ENCODE measurements at places on chromosomes 6 and 20. TPM values are rescaled to one million over a fixed set of nuclear protein-coding genes. Genes with fewer than 3 reads are reported as not detected.

- DNase-seq = no peak
These were observed 1199.8 kb upstream of the MAP3K7 start for GRCh38 chr6:91786474-91787184.

DNA sequence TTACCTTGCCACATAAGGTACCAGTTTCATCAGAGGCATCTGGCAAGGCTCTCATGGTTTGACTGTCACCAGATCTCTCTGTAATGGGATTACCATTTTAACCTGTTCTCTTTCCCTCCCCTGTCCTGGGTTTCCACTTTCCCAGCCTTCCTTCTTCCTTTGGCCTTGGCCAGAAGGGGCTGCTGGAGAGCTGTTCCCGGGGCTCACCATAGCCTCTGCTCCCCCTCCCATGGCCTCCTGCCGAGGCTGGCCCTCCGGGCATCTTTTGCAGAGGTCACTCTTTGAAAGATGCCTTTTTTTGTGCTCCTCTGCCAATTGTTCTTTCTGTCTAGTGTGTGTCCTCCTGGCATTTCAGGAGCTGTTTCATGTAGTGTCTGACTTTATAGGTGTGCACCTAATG is 100.7 kb upstream of the SCP2D1 start:
- DNase-seq = no peak

- no peak for DNase-seq
These were observed 113.3 kb upstream of the ASF1A start for GRCh38 chr6:118780668-118781067.

- DNase-seq = no peak
These were observed 25.0 kb upstream of the STX16 start for GRCh38 chr20:58626051-58626450.

DNA sequence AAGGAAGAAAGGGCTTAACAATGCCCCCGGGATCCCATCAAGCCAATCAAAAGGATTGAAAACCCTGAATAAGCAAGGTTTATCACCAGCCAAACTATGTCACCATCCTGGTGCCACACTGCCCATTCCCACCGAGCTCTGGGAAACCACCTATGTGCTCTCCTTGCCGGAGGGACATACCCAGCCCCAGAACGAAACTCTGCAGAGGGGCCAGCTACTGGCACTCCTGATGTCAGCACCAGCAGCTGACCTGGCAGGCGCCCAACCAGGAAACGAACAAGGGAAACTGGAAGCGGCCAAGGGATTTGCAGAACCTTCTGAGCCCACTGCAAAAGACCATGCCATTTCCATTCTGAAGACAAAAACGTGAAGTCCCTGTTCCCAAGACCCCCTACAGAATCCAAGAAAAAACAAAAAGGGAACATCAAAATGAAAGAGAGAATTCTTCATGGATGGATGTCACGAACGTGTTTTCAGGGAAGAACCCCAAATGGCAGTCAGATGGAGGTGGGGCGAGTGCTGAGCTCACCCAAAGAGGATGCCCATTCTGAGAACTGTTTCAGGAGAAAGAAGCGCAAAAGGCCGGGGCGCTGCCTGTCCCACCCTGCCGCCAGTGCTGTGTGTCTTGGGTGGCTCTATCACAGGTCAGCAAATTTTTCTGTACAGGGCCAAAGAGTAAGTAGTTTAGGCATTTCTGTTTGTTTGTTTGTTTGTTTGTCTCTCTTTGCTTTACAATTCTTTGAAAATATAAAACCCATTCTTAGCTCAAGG is 305.2 kb downstream of the ESR1 start:
- DNase-seq = no peak

DNA sequence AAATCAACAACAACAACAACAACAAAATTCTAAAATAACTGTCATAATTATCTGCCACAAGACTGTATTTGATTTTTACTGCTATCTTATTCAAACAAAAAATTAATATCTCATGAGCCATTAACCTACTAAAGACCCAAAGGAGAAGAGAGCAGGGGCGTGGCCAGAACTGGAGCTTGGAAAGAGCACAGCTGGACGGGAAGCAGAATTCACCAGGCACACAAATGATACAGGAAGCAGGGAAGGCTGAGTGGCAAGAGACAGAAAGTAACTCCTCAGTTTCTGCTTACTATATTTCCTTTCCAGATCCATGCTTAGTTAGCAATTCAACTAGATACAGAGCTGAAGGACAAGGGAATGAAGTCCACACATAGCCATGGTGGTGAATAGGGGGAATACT is 54.4 kb downstream of the FKBP5 start:
- no peak for DNase-seq

Gene TMEM170B
- total RNA-seq = 0.57 TPM

GRCh38 chr20:20173254-20173653 is 120.9 kb downstream of the CFAP61 start:
- no peak for DNase-seq

- no peak for DNase-seq
These were observed 135.5 kb downstream of the GPX5 start for GRCh38 chr6:28661097-28661713.

DNA sequence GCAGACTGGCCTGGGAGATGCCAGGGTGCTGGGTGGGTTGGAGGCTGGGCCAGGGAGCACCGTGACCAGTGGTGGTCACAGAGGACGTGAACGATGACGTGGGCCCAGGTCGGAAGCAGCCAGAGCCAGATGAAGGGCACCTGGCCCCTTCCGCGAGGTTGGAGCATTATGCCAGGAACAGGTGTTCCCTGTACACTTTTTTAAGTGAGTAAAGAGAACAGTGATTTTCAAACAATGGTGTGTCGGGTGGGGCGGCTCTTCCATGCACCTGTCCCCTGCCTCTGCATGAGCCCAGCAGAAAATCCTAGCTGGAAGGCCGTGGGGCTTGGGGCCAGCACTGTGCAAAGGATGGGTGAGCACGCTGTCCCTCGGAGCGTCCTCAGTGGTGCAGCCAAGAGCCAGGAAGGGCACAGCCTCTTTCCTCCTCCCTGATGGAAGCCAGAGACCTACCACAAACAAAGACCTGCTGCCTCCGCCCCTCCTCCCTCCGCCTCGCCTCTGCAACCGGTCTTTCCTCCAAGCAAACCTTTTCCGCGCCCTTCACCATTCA is 350.5 kb downstream of the ZFAND3 start:
- no peak for DNase-seq

DNA sequence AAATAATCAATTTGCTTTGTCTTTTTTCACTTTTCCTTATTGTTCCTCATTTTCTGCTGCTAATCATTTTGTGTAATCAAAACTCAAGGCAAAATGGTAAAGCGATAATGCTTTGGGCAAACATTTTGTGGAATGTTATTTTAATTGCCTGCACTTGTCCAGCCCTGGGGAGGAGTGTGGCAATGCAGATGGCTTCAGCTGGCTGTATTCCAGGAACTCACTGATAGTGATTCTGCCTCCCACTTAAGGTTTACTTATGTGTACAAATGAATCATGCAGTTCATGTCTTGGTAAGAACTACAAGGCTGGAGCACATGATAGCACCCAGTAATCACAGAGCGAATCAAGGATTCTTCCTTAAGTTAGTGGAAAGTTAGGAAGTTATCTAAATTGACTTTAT is 107.8 kb downstream of the COL19A1 start:
- no peak for DNase-seq

Gene COQ3
- 17.4 TPM for total RNA-seq

Gene GRIK2
- not detected for total RNA-seq

- no peak for DNase-seq
These were observed 38.0 kb downstream of the SLC9A8 start for GRCh38 chr20:49850463-49851230.

Gene ZBTB24
- total RNA-seq = 6.9 TPM

DNA sequence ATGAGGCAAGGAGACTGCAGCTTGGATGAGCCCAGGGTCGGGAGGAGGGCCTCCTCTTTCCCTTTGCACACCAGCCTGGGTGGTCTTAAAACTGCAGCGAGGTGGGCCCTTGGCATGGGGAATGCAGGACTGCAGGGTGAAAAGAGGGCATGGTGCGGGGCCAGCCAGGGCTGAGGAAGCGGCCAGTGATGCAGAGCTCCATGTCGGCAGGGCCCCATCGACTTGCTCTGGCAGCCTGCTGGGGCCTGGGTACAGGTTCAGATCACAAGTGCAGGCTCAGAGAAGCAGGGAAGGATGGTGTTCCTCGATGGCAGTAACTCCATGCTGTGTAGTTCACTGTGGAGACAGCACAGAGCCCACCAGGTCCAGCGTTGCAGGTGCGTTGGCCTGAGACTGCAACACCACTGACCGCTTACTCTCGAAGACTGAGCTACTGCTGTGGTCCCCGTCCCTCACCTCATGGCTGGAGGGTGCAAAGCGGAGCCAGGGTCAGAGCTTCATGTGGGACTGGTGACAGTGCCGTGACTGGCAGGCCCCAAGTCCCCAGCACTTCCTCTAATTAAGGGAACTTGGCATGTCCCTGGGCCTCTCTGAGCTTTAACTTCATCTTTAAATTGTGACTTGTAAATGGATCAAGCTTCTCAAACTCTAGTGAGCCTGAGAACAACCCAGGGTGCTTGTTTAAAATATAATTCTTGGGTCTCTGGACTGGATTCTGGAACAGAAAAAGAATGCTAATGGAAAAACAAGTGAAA is 223.2 kb downstream of the SYNDIG1 start:
- no peak for DNase-seq

- DNase-seq = no peak
These were observed 57.0 kb downstream of the FAM50B start for GRCh38 chr6:3905945-3906845.

Gene CTAGE9
- not detected for total RNA-seq

- DNase-seq = no peak
These were observed 23.6 kb upstream of the DNAAF9 start for GRCh38 chr20:3431109-3431508.

- DNase-seq = no peak
These were observed 99.0 kb downstream of the FIG4 start for GRCh38 chr6:109790131-109790530.

Gene EYS
- total RNA-seq = not detected

DNA sequence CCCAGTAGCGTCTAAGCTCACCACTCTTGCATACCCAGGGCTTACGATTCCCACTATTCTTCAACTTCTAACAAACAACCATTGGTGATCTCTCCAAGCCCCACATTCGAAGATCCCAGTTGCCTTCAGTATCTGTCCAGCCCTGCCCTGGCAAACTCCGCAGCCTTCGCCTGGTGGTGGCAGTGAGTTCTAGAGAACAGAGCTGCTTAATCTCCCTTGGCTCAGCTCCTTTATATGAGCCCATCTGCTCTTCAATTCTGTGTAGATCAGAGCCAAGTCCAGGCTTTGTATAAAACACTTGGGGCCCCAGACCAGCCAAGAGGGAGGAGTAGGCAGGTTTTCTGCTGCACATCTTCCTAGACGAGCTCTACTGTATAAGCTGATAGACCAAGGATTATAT is 193.3 kb downstream of the PHACTR1 start:
- no peak for DNase-seq

Gene DYNLRB1
- 92.9 TPM for total RNA-seq

- DNase-seq = no peak
These were observed 66.7 kb downstream of the TMEM170B start for GRCh38 chr6:11604215-11604614.

- DNase-seq = no peak
These were observed 381 bp upstream of the BICRAL start for GRCh38 chr6:42781546-42781795.

Gene TXLNB
- 0.10 TPM for total RNA-seq

DNA sequence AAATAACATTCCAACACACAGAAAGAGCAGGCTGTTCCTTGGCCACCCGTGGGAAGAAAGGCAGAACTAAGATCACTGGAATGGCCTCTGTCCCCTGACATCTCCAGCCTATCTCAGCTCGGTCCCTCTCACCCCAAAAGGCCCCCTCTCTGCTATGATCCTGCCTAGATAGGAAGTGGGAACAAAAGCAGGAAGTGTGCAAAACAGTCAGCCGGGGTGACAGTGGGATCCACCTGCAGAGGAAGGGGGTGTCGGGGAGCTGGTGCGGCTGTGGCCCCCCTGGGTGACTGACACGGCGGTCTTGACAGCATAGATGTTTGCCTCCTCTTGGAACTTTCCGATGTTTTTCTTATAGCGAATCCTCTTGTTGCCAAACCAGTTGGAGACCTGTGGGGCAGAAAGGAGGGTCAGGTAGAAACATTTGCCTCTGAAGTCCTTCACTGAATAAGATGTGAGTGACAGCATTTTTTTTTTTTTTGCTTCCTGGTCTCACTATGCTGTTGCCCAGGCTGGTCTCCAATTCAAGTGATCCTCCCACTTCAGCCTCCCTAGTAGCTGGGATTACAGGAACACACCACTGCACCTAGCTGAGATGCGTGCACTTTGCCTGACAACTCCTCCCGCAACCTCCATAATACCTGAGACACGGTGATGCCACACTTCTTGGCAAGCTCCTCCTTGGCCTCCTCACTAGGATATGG is 2.8 kb downstream of the PBX2 start:
- no peak for DNase-seq

Gene GSTA2
- not detected for total RNA-seq

Gene RGS17
- not detected for total RNA-seq

DNA sequence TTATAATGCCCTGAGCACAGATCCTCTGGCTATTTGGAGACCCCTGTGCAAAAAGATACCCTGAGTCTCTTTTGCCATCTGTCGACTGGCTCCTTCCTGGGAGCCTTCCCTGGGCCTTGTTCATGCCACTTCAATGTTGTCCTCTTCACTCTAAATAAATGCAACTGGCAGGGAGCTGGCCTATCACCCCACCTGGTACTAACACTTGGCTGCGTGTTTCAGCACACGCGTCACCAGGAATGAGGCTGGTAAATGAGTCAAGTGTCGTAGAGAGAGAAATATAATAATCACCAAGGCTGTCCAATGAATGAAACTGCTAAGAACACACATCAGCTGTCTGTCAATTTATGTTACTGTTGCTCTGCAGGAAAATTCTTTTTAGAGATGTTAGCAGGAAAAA is 374.6 kb upstream of the JARID2 start:
- DNase-seq = no peak

- DNase-seq = no peak
These were observed 22.7 kb downstream of the COL12A1 start for GRCh38 chr6:75183099-75183541.

- no peak for DNase-seq
These were observed 14.6 kb upstream of the IFT52 start for GRCh38 chr20:43576108-43576507.

Gene SLC39A7
- 35.9 TPM for total RNA-seq

GRCh38 chr6:43870660-43871061 is 100.7 kb downstream of the VEGFA start:
- DNase-seq = no peak

Gene SUPT3H
- total RNA-seq = 15.7 TPM

DNA sequence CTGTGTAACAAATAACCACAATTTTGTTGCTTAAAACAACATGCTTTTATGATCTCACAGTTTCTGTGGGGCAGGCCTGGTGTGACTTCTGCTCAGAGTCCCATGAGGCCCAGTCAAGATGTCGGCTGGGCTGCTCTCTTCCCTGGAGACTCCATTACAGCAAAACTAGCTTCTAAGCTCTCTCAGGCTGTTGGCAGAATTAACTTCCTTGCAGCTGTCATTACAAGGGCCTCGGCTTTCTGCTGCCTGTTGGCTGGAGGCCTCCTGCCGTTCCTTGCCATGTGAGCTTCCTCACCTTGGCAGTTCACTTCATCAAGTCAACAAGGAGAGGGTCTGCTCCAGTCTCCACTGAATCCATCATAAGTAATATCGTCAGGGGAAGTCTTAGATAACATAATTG is 659.2 kb downstream of the PRKN start:
- DNase-seq = no peak

- peak; percentile 30 for DNase-seq
These were observed 253.3 kb downstream of the ERMARD start for GRCh38 chr6:170004585-170005210.

Measured in activated naive CD4-positive, alpha-beta T cell treated with anti-CD3 and anti-CD28 coated beads for 36 hours (primary cell).